ENCODE measurements at places on chromosomes 4 and X.

DNA sequence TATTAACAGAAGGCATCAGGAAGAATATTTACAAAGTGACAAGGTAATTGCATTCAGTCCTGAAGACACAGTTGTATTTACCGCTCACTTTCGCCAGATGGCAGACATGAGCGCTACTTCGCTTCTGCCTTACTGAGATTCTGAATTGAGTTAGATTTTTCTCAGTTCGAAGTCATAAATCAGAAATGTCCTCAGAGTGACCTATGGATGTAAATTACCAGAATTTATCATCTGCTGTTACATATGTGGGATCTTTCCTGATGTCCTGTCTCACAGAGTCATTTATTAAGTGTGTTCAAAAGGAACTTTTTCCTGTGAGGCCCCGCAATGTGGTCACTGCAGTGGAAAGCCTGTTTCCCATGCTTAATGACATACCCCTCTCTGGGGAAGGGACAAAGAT is 97.3 kb upstream of the DCLK2 start:
- DNase-seq, result no peak

GRCh38 chr4:95985791-95986550 is 146.1 kb downstream of the PDHA2 start:
- DNase-seq, result no peak

DNA sequence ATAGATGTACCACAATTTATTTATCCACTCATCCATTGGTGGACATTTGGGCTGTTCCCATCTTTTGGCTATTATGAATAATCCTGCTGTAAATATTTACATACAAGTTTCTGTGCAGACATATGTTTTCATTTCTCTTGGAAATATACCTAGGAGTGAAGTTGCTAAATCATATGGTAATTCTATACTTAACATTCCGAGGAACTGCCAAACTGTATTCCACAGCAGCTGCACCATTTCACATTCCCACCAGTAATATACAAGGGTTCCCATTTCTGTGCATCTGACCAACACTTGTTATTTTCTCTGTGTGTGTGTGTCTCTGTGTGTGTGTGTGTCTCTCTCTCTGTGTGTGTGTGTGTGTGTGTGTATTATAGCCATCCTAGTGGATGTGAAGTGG is 15.4 kb upstream of the DOCK11 start:
- DNase-seq, result no peak

DNA sequence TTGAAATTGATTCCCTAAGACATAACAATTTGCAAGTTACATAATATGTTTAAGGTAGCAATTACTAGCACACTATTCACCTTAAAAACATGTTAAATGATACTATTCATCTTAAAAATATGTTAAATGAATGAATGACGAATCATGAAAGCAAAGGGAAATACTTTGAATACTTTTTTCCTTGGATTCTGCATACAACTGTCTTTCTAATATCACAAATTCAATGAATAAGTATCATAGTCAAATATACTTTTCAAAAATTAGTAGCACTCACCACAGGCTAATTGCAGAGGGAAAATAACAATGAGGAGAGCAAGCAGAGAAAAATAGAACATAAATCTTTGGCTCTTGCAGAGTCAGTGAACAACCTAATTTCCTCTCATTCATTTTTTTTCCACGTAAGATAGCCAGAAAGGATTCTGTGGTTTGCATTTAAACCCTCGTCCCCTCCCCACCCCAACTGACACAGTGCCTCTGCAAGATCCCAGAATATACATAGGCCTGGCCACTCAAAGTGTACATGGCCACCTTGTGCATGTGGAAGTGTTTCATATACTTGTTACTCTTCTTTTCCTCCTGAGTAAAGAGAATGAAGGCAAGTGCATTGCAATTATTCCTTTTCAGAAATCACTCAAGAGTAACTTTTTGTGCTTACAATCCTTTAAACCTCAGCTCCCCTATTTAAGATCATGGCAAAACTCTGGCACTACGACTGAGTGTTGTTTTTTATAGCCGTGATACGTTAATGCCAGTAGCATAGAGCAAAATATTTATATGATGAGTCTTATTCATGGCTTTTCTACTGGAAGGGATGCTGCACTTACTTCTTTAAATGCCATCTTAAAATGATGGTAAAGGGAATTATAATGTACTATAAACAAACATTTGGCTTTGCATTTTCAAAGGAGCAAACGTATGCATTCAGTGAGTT is 236.4 kb downstream of the PDGFC start:
- no peak for DNase-seq

GRCh38 chr4:75457365-75457764 is 56.8 kb downstream of the RCHY1 start:
- no peak for DNase-seq

DNA sequence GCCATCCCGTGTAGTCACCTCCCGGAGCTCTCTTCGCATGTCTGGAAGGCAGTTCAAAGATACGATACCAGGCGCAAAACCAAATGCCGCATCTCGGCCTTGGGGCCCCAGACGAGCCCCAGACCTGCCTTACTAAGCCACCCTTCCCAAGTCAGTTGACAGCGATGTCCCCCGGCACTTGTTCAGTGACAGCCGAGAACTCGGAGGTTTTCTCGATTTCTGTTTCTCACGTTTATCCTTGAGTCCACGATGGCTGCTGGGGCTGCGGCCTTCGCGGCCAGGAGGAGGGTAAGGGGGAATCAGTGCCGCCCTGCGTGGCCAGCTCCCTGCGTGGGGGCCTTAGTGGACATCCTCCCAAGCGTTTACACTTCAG is 7.3 kb downstream of the MAEA start:
- no peak for DNase-seq

- no peak for DNase-seq
These were observed 119.8 kb upstream of the TEX13D start for GRCh38 chrX:124212622-124213021.

GRCh38 chr4:138407329-138407728 is 165.2 kb upstream of the SLC7A11 start:
- DNase-seq, result no peak

DNA sequence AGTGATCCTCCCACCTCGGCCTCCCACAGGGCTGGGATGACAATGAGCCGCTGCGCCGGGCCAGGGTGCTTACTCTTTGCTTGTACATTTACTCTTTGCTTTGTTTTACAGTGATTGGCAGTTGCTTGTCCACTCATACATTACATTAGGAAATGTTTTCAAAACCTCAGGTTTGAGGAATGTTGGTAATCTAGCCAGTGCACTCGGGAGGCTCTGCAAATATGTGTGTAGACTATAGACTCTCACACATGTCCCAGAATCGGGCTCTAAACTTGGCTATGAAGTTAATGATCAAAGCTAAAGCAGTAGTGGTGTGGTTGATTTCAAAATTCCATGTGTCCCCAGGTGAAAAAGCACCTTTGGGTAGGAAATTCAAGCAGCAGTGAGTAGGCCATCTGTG is 20.5 kb downstream of the TRMT44 start:
- DNase-seq, result no peak

DNA sequence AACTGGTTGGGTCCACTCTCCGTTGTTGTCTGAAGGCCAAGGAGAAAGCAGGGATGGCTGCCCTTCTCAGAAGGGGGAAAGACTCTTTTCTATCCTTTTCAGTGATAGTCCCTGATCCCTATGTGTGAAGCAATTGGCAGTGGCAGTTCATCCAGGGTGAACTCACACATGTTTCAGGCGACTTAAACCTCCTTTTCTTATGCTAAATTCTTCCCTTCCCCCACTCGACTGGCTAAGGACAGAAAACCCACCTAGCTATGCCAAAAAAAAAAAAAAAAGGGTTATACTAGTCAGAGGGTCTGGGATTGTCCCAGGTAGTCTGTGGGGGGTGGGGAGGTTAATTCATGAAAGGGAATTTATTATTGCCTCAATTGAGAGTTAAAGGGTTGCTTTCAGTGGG is 12.2 kb upstream of the ZNF280C start:
- no peak for DNase-seq

DNA sequence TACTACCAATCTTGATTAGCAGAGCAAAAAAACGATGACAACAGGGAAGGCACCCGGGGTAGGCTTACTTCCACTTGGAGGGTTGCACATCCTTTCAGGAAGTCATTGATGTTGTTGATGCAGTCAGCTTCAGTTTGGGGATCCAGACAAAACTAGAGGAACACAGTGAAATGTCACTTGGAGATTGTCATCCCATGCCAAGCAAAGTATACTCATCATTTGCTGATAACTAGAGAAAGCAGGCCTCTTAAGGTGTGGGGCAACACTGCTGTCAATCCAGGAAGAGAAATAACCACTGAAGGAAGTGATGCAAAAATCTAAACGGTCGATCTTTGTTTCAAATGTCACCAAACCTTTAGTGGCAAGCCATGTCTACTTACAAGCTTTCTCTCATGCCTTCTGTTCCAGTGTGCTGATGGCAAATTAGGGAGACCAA is 1.4 kb downstream of the ARHGEF6 start:
- no peak for DNase-seq

DNA sequence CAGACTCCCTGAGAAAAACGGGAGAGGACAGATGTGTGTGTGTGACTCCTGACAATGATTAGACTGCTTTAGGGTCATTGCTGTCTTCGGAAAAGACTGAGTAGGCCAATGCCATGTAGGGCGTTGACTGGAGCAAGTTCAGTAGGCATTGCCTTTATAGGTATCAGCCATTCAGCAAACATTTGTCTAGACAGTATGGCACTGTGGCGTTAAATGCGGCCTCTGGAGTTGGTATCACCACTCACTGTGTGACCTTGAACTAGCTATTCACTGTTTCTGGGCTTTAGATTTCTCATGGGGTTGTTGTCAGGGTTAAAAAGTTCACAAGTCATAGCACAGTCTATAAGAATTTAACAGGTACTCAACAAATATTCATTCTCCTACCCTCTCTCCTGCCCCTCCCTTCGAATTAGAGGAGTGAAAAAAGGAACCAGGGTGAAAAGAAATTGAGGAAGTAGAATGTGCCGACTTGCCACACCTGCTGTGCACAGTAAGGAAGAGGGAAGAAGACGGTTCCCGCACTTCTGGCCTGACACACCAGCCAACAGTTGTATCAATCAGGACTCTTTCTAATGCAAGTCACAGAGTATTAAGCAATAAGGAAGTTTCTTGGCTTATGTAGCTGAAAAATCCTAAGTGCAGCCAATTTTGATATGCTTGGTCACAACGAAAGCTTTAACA is 83.2 kb upstream of the PLAC8 start:
- no peak for DNase-seq

DNA sequence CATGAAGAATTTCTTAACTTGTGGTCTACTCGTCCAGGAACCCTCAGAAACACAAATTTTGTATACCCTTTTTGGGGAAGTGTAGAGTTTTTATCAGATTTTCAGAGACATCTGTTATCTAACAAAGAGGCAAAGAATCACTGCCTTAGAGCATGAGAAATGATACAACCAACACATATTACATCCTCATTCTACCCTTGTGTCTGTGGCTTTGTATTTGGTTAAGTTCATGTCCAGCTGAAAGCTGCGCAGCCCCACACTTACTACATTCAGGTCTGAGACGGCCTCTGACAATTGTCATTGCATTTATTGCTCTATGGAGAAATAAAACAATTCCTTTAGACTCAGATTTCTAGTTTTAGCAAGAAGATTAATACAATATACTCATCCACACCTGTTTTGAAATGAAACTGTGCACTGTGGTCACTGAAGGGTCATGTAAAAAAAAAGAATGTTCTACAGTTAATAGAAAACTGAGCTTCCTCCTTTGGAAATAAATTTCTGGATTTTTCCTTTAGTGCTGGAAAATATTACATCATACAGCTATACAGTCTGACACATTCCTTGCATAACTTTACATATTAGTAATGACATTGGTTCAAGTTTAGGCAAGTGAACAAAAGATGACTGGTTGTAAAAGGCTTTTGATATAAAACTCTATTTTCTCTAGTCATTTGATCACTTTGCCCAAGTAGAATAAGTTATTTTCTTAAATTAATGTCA is 39.8 kb downstream of the GLRB start:
- DNase-seq, result no peak

- no peak for DNase-seq
These were observed 85.4 kb upstream of the GBA3 start for GRCh38 chr4:22607382-22607781.

GRCh38 chrX:6954836-6955235 is 192.7 kb upstream of the STS start:
- DNase-seq, result no peak

GRCh38 chr4:5940470-5941203 is 47.8 kb upstream of the CRMP1 start:
- DNase-seq, result no peak

DNA sequence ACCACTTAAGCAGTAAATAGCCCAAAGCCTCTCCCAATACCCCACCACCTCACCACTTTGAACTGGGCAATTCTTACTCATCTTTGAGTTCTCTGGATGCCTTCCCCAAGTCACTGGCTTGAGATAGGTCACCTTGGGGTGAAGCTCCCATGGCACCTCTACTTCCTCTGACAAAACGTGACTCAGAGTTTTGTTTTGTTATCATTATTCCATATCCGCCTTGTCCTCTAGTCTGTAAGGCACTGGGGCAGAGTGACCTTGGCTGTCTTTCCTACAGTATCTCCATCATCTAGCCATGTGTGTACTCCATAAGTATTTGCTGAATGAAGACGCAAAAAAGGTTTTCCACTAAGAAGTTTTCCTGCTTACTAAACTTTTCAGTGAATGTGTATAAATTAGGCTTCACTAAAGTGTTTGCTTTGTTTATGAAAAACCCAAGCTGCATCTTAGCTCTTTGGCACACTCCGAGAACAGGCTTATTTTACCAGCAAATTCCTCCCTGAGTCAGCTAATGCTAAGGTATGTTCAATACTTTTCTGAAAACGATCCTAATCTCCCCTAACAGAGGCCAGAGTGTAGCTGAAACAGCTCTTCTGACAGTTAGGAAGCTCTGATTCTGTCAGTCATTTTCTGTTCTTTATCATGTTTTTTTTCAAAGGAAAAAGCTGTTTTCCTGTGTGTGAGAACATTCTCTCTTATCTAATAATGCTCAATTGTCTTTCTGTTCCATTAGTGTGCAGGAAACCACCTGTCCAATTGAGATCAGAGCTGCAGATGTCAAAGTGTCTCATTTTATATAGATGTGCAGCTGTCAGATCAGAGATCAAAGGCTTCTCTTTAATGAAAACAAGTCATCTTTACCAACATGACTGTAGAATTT is 30.2 kb upstream of the TSPAN5 start:
- DNase-seq, result no peak

GRCh38 chr4:101643186-101643837 is 147.2 kb upstream of the BANK1 start:
- DNase-seq, result no peak

DNA sequence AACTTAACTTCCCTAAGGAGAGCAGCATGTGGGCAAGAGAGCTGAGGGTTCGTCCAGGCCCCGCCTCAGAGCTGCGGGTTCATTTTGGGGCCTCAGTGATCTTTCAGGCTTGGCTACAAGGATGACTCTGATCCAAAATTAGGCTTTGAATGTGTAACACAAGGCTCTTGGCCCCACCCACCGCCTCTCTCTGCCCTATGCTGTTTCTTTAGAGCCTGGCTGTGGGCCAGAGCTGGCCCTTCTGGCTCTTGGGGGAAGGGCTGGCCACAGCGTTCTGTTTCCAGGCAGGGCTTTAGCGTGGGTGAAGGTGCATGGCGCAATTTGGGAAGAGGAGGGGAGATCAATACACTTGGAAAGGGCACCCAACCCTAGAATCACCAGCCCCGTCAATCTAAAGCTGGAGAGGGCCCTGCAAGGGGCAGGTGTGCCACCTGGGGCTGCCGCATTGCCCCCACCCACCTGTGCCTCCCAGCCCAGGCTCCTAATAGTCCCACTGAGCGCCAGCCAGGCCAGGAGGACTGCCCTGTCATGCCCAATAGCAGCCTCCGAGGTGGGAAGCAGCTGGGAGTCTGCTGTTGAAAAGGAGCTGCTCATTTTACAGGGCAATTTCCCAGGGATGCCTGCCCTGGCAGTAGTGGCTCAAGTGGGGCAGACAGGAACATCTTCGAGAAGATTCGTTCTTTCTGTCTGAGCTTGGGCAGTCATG is 84.5 kb upstream of the MAML3 start:
- no peak for DNase-seq

GRCh38 chr4:7004331-7004730 is 38.8 kb upstream of the TADA2B start:
- no peak for DNase-seq
